Fibroblast of gingiva (primary cell): ENCODE measurements at places on chromosomes 16 and 17.

DNA sequence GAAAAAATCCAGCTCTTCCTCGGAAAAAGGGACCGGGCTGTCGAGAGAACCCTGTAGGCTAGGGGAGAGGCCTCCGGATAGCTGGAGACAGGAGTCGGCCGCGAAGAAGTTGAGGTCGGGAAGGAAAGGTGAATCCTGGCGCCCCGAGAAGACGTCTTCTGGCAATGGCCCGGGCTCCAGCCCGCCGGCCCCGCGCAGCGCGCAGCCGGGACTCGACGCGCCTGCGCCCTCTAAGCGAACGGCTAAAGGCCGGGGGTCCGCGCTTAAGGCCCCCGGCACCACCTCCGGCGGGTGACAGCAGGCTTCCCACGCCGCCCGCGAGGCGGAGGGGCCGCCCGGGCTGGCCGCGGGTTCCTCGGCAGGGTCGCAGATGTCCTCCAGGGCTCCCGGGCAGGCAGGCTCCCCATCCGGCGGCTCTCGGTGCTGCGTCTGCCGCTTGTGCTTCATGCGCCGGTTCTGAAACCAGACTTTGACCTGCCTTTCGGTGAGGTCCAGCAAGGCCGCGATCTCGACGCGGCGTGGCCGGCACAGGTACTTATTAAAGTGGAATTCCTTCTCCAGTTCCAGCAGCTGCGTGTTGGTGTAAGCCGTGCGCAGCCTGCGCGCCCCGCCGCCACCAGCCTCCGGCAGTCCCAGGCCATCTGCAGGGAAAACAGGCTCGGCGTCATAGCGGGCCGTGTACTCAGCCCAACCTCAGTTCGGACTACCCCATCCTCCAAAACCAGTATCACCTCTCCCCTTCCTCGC is 1.6 kb downstream of the HOXB2 start:
- DNase-seq: peak; percentile 1

DNA sequence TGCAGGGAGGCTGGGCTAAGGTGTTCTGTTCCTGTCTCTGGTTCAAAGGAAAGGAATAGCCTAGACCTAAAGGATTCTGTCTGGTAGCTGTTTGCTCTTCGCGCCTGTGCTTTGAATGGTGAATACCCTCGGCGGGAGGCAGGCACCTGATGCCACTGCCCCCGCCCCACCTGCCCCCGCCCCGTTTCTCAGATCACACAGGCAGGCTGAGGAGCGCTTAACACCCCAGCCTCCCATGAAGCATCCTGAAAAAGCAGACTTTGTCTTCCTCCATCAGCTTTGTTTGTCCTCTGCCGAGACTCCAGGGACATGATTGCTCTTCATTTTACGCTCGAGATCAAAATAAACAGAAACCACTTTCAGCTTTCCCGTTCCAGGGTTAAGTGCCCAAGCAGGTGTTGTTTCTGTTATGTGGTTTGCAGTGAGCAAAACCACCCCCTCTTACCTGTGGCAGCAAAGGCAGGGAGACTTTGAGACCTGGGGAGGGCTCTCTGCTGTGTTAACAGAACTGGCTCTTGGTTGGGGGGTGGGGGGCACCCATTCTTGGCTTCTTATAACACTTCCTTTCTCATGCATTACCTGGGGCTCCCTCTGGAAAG is 452.1 kb downstream of the WWOX start:
- no peak for DNase-seq

DNA sequence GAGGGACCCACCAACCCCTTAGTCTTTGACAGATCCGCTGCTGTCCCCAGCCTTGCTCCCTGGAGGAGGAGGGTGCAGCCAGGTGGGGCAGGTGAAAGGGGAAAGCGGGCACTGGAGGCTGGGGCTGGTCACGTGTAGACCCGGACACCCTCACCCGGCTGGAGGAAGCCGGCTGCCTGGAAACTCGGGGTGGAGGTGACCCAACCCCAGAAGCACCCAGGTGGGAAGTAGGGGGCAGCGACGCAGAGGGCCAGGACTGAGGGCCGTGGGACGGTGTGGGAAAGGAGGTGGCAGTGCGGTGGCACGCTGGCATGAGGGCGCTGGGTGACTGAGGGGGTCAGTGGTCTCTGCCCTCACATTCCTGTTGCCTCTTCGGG is 2.7 kb downstream of the TRAF7 start:
- no peak for DNase-seq

GRCh38 chr17:614653-615546 is 99.7 kb downstream of the VPS53 start:
- DNase-seq: peak; percentile 26

GRCh38 chr17:71726341-71726740 is 394.5 kb upstream of the SOX9 start:
- no peak for DNase-seq

GRCh38 chr17:64202683-64203344 is 60.2 kb downstream of the TEX2 start:
- no peak for DNase-seq

DNA sequence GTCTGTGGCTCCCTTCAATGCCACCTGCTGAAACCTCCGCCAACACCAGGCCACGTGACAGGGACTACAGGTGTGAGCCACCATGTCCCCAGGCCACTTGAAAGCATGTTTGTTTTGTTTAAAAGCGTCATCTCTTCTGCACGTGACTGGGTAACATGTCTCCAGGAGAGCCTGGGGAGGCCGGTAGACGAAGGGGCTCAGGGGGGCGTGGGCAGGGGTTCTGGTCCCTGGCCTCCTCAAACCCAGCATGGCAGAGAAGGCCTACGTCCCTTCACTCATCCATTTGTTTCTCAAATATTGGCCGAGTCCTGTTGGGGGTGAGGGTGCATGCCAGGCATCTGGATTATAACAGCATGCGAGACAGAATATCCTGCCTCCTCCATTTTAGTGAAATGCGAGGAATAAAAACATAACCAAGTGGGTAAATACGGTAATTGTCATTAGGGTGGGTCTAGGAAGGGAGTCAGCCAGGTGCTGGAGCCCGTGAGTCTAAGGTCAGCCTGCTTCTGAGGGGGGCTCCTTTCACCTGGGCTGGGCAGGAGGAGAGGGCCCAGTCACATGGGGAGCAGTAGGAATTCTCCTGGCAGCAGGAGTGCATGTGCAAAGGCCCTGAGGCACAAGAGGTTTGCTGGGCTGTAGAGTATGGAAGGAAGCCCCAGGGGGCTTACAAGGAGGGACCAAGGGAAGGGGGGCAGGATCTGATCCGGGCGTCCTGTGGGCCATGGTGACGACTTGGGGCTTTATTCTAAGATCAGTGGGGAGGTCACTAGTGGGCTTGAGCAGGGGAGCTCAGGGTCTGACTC is 26.8 kb upstream of the CIBAR2 start:
- DNase-seq: no peak

GRCh38 chr17:14198013-14198412 is 38.6 kb downstream of the CDRT15 start:
- DNase-seq: no peak

DNA sequence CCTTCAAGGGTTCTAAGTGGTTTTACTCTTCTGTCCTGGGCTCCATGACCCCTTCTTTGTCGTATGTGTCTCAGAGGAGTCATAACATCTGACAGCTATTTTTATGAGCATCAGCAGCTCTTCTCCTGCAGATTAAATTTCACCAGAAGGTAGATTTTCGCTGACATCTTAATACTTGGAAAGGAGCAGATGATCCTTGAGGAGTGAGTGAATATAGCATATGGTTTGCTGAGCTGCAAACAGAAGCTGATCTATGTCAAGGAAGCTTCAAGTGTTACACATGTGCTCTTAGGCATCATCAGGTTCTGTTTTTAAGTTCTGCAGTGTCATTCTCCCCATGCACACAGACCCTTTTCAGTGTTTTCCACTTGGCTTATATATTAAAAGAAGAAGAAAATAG is 49.2 kb upstream of the MYH2 start:
- no peak for DNase-seq

- DNase-seq: no peak
Measured at GRCh38 chr16:68981971-68982370, 123.5 kb upstream of the HAS3 start.

GRCh38 chr16:89071686-89072547 is 21.7 kb upstream of the ACSF3 start:
- peak; percentile 47 for DNase-seq

DNA sequence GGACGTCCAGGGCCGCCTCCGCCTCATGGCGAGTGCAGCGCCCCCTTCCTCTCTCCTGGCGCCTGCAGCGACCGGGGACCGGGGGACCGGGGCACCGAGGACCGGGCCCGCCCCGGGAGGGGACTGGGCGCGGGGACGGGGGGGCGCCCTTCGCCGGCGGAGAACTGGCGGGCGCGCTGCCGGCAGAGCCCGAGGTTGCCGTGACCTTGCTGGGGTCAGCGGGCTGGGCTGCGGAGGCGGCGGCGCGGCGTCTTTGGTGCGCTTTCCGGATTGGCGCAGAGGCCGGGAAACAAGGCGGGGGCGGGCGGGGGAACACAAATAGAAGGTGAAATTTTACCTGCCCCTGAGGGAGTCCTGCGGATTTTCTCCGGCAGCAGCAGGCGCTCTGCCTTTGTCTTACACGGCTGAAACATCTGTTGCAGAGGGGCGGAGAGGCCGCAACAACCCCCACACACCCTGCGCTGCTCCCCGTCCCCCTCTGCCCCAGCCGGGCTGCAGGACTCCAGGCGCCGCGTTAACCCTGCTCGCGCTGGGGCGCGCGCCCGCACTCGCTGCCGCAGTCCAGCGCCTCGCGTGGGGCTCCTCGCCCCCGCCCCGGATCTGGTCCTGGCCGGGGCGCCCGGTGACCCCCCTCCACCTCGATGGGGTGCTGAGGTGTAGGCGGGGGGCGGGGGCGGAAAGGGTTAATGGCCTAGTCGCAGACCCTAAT is 53.5 kb downstream of the SREBF1 start:
- no peak for DNase-seq

- DNase-seq: no peak
Measured at GRCh38 chr16:86892509-86892908, 314.2 kb downstream of the FOXL1 start.

GRCh38 chr16:78284957-78285434 is 185.5 kb downstream of the WWOX start:
- no peak for DNase-seq

GRCh38 chr16:1789643-1790045 is 3.9 kb downstream of the IGFALS start:
- no peak for DNase-seq

DNA sequence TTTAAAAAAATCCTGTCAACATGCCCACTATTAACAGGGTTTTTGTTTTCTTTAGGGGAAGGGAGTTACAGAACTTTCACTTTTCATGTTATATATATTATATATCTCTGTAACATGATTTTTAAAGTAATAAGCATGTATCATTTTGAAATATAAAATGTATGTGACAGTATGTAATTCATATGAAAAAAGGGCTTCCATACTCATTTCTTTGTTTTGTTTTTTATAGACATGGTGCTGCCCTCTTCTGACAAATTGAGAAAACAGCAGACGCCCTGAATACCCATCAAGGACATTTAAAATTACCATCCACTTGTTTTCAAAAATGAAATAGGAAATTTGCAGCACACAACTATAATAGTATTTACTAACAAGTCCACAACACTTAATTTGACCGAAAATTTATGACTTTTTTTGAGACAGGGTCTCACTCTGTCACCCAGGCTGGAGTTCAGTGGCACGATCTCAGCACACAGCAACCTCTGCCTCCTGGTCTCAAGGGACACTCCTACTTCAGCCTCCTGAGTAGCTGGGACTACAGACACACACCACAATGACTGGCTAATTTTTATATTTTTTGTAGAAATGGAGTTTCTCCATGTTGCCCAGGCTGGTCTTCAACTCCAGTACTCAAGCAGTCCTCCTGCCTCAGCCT is 30.4 kb downstream of the CFDP1 start:
- DNase-seq: peak; percentile 35

- DNase-seq: no peak
Measured at GRCh38 chr17:54235571-54235970, 412.8 kb downstream of the KIF2B start.

GRCh38 chr17:58960068-58960467 is 146.6 kb downstream of the TRIM37 start:
- peak; percentile 57 for DNase-seq

- DNase-seq: peak; percentile 42
Measured at GRCh38 chr17:58710948-58711552, 18.6 kb downstream of the RAD51C start.

DNA sequence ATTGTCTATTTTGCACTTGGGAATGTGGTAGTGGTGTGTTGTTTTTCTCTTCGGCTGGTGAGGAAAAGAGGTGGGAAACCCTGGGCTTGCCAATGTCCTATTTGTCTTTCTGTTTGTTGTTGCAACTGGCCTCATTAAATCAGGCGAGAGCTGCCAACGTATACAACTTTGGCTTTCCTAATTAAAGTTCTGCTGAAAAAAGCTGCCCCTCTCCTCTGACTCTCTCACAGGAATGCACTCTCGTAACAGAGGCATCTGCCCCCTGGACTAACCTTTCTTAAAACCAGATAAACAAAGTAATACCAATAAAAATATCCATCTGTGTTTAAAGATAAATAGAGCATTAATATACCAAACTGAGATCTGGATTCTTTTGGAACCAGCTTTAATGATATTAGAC is 7.8 kb downstream of the CDRT15 start:
- peak; percentile 87 for DNase-seq

- no peak for DNase-seq
Measured at GRCh38 chr17:7191571-7192270, 12.6 kb upstream of the ASGR1 start.
